ENCODE measurements at places on chromosomes 1 and 21. TPM values are rescaled to one million over a fixed set of nuclear protein-coding genes. Genes with fewer than 3 reads are reported as not detected.

DNA sequence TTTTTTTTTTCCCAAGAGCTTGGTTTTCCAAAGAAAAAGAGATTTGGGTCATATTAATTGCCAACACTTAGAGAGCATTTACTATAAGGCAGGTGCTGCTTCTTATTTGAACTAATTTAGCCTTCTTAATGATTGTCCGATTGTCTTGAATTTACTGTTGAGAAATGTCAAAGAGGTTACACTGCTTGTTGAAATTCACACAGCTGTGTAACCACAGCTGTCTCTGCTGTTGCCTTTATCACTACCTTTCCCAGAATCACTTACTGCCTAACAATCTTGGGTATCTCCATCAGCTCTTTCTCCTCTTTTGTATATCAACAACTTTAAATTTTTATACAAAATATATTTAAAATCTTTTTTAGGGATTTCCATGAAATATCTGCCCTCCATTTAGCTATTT, 115.6 kb downstream of the UCHL5 start:
- no peaks in the 10 kb centered on the region for H3K36me3 ChIP-seq
- no peaks in the 10 kb centered on the region for H3K4me1 ChIP-seq
- H3K27ac ChIP-seq = no peak overlapping the region
- H3K27me3 ChIP-seq = no peaks in the 10 kb centered on the region
- no peak overlapping the region for H3K4me3 ChIP-seq

DNA sequence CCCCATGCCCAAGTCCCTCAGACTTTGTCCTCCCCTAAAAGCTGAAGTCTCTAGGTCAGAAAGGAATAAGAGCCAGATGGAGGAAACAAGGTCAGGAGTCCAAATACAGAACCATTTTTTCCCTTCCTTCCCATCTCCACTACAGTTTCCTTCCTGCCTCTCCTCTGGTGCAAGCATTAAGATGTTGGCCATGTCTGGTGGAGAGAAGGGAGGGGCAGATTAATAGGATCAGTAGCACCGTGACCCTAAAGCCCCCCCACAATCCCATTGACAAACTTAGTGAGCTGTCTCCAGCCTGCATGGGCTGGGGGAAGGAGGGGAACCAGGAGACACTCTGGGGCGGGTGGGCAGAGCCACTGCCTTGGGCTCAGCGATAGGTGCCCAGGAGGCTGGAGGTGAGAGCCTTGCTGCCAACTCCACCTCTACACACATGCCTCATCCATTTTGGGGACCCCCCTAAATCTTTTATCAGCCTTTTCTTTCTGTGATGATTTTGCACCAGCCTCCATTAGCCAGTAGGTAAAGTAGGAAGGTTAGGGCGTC, 59.8 kb downstream of the RHBG start:
- no peak overlapping the region for H3K27ac ChIP-seq
- H3K27me3 ChIP-seq = peaks cover 97% of the 10 kb centered on the region
- no peaks in the 10 kb centered on the region for H3K4me1 ChIP-seq
- H3K36me3 ChIP-seq = no peaks in the 10 kb centered on the region
- no peak overlapping the region for H3K4me3 ChIP-seq

GRCh38 chr1:153612111-153612754, 704 bp downstream of the S100A16 start:
- H3K27me3 ChIP-seq = no peaks in the 10 kb centered on the region
- no peak overlapping the region for H3K27ac ChIP-seq
- no peak overlapping the region for H3K4me3 ChIP-seq

DNA sequence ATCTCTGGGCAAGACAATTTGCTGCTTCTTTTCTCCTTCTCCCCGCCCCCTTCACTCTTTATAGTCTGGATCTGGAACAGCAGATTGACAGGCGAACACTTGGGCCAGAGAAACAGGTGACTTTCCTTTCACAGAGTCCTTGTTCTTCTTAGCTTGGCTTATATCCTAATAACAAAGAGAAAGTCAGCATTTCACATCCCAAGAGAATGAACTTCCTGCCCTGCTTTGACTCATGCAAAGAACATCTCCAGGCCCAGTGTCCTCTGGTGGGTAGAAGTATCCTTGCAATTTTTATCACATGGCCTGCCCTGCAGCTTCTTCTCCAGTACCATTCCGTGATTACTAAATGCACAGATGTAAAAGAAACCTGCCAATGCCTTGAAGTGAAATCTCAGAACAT, 764.4 kb downstream of the ADGRL2 start:
- H3K4me3 ChIP-seq = no peak overlapping the region
- no peaks in the 10 kb centered on the region for H3K36me3 ChIP-seq
- H3K27ac ChIP-seq = no peak overlapping the region
- no peaks in the 10 kb centered on the region for H3K27me3 ChIP-seq
- no peak for DNase-seq

DNA sequence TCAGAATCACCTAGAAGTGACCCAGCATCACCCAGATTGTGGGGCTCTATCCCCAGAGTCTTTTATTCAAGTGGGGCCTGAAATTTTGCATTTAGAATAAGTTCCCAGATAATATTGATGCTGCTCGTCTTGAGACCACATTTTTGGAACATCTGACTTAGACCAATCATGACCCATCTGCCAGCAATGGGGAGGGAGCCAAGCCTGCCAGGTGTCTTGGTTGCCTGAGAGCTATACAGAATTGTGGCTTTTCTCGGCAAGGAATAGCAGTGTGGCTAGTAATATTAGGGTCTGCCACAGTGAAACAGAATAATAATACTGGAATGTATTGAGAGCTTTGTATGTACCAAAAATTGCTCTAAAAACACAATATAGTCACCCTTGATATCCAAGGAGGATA, 31.1 kb upstream of the RGS8 start:
- H3K27ac ChIP-seq = no peak overlapping the region
- peaks cover 5% of the 10 kb centered on the region for H3K27me3 ChIP-seq
- DNase-seq = no peak
- H3K4me1 ChIP-seq = peaks cover 11% of the 10 kb centered on the region

GRCh38 chr1:157107702-157108101, 8.1 kb upstream of the ETV3L start:
- no peaks in the 10 kb centered on the region for H3K36me3 ChIP-seq
- no peak overlapping the region for H3K4me3 ChIP-seq
- peaks cover 48% of the 10 kb centered on the region for H3K27me3 ChIP-seq
- no peak for DNase-seq

ASCL5 gene
- total RNA-seq = not detected

PLEKHA6 gene
- total RNA-seq = not detected

CD244 gene
- 2.1 TPM for total RNA-seq

B3GALNT2 gene
- total RNA-seq = 13.2 TPM

All from activated CD4-positive, alpha-beta T cell treated with anti-CD3 and anti-CD28 coated beads, Interleukin-2, amount 10 ng/mL, durations not matched to agents 7 days and 5 days (primary cell).